RWPE1 (cell line): ENCODE measurements at places on chromosomes 12 and 14.

GRCh38 chr14:99862136-99862535, 68.9 kb downstream of the EML1 start:
- DNase-seq, result no peak

GRCh38 chr14:26870096-26870495, 272.3 kb upstream of the NOVA1 start:
- DNase-seq, result no peak

DNA sequence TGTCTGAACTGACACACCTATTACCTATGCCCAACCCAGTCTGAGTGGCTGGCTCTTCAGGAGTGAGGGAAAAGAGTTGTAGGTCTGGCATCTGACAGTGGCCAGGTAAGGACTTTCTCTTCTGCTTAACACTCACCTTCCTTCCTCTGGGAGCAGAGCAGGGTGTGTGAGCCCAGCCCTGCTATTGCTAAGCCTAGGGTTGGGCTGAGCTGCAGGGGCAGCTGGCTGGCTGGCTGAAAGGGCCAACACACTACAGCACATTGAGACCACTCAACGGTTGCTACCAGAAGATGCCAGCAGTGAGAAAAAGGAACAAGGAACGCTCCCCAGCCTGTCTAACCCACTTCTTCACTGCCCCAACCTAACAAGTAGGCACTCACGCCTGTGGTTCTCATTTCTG, 201.2 kb downstream of the DPF3 start:
- DNase-seq, result no peak

DNA sequence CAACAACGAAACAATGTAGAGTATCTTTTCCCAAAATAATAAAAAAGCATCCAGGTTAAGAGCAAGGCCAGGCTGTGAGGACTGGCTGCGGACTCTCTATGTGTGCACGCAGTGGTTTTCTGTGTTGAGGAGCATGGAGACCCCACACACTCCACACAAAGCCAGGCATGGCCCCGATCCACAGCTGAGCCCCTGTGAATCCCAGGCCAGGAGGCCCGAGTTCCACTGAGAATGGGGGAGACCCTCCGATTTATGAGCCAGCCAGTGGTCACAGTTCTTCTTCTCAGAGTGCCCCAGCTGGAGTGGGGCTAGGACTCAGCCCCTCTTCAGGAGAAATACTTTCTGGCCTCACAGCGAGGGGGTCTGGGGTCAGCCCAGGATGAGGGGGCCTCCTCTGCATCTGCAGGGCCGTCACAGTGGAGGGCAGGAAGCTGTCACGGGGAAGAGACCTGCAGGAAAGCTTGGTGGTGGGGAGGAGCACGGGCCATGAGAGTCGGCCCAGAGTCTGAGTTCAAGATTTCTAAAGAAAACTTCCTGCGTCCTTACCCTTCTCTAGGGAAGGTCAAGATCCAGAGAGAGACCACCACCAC, 20.1 kb downstream of the NCKAP5L start:
- DNase-seq, result no peak

- DNase-seq, result no peak
Measured at GRCh38 chr14:89418976-89419375, 1.9 kb upstream of the FOXN3 start.

DNA sequence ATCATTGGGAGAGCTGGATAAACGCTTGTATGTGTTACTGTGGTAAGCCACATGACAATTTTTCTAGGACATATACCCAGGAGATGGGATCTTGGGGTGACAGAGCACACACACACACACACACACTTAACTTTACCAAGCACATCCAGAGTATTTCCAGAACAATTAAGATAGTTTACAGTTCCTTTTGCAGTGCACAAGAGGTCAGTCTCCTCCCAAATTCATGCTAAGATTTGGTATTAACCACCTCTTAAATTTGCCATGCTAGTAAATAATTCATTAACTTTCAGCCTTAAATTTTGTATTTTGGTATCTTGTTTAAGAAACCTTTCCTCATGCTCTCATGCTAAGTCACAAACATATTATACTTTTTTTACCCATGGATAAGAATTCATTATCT, 33.9 kb upstream of the LIMA1 start:
- DNase-seq, result no peak

DNA sequence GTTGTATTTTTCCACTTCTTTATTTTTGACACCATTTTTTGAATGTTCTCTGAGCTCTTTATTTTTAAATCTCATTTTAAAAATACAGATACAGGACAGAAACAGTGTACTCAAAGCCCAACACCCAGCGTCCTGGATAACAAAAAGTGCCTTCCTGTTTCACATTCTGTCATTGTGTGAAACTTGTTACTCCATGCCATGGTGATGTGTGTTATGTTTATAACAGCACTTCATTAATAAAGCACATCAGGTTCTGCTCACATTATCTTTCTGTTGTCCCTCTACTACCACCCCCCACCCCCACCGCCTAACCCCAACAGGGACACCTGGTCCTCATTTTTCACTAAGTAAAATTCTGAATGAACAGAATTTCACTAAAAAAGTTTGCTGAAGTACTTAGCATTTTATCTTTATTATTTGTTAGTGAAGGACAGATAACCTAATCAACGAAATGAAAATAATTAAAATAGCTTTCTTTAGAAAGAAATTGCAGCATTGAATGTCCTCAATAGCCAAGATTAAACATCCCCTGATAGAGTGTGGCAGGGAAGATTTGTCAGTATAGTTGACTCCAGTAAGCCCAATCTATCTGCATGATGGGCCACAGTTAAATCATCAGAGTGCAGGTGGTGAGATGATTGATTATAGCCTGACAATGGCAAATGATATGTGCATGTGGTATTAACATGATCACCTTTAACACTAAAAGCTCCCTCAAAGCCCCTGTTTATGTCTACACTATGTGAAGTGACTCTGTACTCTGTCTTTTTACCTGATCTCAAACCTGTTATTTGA, 153.9 kb downstream of the ACSS3 start:
- no peak for DNase-seq

DNA sequence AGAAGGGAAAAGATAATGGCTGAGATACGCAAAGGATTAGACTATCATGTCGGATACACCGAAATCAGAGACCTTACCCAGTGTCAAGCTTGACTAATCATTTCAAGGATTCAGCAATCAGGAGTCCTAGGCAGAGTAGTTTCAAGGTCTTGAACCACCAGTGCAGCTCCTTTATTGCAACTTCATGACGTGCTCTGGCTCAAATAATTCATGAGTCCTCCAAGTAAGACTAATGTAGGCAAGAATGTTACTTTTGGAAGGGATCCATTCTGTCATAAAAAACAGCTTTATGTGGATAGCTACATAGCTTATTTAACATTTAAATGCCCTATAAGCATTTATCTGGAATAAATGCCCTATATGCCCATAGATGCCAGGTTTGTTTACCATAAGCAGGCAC, 123.2 kb downstream of the LMO3 start:
- DNase-seq, result no peak

- no peak for DNase-seq
Measured at GRCh38 chr14:103298620-103299019, 35.4 kb upstream of the EIF5 start.

DNA sequence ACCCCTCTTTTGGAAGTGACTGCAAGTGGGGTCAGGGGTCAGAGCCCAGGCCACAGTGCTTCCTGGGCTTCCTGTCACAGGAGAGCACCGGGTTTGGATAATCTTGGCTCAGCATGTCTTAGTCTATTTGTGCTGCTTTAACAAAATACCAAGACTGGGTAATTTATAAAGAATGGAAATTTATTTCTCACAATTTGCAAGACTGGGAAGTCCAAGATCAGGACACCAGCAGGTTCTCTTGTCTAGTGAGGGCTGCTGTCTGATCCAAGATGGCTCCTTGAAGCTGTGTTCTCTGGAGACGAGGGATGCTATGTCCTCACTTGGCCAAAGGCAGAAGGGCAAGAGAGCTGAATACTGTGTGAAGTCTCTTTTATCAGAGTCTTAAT, 74.1 kb downstream of the RIN3 start:
- DNase-seq, result no peak

- no peak for DNase-seq
Measured at GRCh38 chr14:57848786-57849185, 17.1 kb downstream of the SLC35F4 start.

- no peak for DNase-seq
Measured at GRCh38 chr12:66549050-66549389, 129.9 kb downstream of the GRIP1 start.

DNA sequence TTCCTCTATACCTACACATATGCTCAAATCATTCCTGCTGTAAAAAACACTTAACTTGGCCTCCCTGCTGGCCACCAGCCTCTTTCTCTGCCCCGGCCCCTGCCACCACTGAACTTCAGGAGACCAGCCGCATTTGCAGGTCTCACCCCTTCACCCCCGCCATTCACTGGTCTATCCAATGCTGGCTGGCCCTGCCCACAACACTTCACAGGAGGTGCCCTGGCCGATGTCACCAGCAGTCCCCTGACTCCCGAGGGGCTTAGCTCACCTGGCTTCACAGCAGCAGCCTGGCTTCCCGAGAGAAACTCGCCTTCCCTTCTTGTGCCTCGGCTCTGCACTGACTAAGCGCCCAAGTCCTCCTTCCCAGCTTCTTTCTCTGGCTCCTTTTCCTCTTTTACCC, 7.5 kb downstream of the AK7 start:
- DNase-seq, result no peak

GRCh38 chr12:32644431-32644830, 34.7 kb upstream of the DNM1L start:
- DNase-seq, result no peak
